Fibroblast of villous mesenchyme (primary cell): ENCODE measurements at places on chromosomes 12 and 14. TPM values are rescaled to one million over a fixed set of nuclear protein-coding genes. Genes with fewer than 3 reads are reported as not detected.

DNA sequence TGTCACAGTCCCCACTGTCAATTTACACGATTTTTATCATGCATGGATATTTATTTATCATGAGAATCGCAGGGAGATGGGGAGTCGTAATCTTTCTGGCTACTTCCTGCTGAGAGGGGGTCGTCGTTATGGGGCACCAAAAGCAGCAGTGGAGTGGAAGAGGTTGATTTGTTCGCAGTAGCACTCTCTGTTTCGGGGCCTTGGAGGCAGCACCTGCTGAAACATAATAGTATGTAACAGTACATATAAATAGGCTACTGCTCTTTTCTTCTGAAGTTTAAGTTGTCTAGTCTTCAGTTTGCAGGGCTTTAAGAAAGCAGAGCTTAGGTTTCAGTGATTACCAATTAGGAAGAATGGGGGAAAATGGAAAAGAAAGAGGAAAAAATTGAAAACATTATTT, 3.8 kb downstream of the SOAT2 start:
- no peak for DNase-seq

DNA sequence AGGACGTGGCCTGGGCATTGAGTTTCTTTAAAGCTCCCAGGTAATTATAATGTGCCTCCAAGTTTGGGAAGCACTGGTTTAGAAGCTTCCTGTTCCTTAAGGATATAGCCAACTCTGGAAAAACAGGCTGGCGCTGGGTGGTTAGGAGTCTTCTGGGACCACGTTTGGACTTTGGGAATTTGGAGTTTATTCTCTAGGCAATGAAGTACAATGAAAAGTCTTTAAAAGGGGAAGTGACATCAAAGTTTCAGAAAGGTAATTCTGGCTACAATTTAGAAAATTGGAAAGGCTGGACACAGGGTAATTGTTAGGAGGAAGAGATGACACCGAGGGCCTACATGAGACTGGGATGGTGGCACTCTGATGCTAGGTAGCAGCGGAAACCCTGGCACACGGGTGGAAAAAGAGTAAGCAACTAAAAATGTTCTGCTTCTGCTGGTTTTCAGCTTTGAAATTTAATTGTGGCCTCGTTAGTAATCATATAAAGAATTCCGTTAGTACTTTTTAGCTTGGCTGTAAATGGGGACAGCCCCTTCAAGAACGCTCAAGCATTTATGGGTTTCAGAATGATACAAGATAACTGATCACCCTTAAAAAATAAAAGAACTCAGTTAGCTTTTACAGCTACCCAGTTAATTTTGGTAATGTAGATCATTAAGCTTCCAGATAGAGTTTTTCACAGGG, 12.7 kb upstream of the DCP1B start:
- no peak for DNase-seq

GRCh38 chr12:2876431-2877046, 435 bp downstream of the FOXM1 start:
- peak; percentile 35 for DNase-seq

GRCh38 chr14:22384167-22384549, 204.9 kb downstream of the DAD1 start:
- no peak for DNase-seq

- DNase-seq: no peak
Measured at GRCh38 chr12:13536219-13536910, 339.8 kb downstream of the EMP1 start.

- no peak for DNase-seq
Measured at GRCh38 chr12:54022960-54023884, 5.0 kb upstream of the HOXC6 start.

GRCh38 chr12:121533394-121534090, 47.3 kb downstream of the KDM2B start:
- DNase-seq: no peak

GRCh38 chr12:132640936-132641335, 22.4 kb downstream of the P2RX2 start:
- no peak for DNase-seq

DNA sequence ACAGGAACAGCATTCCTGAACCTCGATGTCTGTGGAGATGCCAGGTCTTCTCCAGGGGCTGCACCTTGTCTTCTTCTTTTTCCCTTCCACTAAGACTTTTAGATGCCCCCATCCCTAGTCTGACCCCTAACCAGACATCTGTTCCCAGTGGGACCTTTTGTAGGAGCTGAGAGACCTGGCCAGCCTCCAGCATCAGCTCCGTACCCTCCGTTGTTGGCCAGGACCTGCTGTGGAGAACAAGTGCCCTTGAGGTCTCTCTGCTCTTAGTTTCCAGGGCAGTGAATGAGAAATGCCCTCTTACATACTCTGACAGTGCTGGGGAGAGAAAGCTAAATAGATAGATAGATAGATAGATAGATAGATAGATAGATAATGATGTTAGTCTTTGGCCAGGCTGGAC, 16.8 kb upstream of the SDR39U1 start:
- DNase-seq: no peak

DNA sequence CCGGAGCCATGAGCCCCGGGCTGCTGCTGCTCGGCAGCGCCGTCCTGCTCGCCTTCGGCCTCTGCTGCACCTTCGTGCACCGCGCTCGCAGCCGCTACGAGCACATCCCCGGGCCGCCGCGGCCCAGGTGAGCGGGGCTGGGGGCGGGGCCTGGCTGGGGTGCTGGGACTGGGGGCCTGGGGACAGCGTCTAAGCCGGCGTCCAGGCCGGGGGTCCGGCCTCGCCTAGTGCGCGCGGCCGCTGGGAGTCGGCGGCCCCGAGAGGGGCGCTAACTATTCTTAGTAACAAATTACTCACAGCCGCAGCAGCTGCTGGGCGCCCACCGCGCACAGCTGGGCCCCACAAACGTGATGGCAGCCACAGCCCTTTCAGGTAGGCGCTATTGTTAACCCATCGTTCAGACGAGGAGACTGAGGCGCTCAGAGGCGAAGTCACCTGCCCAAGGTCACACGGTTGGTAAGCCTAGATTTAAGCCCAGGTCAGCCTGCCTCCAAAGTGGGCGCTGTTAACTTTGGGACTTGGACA, 374 bp downstream of the CYP46A1 start:
- no peak for DNase-seq

DNA sequence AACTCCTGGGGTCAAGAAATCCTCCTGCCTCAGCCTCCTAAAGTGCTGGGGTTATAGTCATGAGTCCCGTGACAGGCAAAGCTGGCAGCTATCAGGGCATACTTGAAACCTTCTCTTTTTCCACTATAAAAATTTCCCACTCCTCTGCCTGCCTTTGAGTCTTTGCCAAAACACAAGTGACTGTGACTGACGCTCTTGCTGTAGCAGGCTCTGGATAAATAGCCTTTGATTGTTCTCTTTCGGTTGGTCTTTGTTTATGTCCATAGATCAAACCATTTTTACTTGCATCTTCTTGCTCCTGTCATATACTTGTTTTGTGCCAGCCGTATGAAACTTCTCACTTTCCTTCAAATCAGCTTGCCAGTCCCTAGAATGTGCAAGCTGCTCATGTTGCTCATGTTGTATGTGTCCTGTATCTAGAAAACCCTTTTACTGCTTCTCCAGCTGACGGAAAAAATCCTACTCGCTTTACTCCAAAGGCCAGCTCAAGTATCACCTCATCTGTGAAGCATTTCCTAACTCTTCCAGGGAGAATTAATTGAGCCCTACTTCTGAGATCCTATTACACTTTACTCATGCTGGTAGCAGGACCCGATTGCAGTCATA, 73.1 kb downstream of the RESF1 start:
- peak; percentile 44 for DNase-seq

DNA sequence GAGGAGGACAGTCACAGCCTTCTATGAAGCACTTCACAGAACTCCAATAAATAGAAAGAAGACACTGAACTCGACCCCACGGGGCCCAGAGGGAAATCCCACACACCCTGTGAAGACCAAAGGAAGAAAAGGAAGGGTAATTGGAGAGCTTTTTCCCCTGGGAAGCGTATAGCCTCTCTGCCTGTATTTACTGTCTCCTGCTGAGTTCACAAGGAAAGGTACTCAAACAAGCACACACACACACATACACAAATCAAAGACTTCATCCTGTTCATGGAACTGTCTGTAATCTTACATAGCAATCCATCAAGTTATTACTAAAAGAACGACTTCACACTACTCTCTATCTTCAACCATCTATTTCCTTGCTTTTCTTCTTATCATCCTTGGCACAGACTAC, 15.3 kb downstream of the FOXN3 start:
- DNase-seq: no peak

DNA sequence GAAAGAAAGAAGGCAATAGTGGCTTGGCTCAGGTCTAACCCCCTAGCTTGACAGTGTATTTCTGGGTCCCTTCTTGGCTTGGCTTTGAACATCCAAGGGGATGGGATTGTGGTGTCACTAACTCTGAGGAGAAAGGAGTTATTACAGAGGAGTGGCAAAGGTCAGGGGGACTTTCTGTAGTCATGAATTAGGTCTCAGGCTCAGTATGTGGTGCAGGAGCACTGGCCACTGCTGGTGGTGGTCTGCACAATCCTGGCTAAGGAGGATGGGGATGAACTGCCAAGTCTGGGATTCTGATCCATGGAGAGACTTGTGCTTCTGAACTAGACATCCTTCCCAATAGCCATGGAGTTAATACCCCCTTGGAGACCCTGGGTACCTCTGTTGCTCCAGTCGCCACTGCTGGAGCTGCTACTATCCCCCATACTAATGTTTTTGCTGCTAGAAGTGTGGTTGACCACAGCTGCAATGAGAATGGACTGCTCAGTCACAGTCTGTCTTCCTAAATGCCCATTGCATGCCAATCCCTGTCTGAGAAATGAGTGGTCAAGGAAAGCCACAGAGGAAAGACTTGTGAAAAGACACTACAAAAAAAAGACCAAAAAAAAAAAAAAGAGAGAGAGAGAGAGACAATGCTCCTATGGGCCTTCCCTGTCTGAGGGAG, 32.5 kb downstream of the KRT76 start:
- DNase-seq: no peak

GRCh38 chr12:21980544-21980943, 39.3 kb upstream of the ABCC9 start:
- DNase-seq: no peak

DNA sequence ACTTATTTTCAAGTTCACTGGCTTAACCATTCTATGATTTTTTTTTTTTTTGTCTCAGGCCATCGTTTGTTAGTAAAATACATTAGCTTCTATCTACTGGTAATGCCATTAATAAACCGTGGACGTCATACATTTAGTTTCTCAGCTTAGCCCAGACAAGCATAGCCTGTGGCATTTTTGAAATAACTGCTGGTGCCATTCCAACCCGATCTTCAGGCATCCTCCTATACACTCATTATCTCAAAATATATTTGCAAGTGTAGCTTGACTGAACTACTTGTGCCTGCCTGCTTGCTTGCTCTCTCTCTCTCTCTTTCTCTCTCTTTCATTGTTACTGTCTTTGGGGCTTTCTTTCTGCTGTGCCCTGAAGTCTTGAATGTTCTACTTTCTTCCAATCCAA, 12.7 kb upstream of the MBIP start:
- no peak for DNase-seq

- DNase-seq: no peak
Measured at GRCh38 chr12:4539167-4539870, 629 bp downstream of the RAD51AP1 start.

GRCh38 chr12:103518899-103519298, 23.1 kb upstream of the C12orf42 start:
- DNase-seq: no peak

DNA sequence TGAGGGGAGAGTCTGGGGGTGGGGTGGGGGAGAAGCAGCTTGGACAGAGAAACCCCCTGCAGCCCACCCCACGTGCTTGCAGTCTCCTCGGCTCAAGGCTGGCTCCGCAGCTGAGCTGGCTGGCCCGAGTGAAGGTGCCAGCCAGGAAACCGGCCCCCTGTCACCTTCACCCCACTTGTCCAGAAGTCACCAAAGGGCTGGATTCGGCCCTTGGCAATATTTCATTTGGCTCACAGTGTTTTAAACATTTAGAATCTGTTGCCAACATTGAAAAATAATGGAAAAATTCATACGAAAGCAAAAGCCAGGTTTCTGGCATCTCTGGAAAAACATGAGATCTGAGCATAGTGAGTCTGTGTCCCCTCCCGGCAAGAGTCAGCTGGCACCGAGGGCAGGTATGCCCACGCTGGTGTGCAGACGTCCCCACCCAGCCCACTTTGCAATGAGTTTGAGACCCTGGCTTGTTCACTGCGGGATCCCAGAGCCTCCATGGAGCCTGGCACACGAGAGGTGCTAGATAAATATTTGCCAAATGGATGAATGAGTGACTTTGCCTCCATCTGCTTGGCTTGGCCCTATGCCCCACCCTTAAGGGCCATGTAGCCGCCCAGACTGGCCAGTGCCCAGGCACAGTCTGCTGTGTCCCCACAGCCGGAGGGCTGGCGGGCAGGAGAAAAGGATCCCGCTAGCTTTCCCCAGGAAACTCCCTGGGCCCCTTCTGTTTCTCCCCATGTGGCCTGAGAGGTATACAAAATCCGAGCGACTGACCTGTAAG, 18.2 kb downstream of the MSI1 start:
- no peak for DNase-seq

- DNase-seq: no peak
Measured at GRCh38 chr12:79682593-79682992, 8.2 kb downstream of the PAWR start.

DNA sequence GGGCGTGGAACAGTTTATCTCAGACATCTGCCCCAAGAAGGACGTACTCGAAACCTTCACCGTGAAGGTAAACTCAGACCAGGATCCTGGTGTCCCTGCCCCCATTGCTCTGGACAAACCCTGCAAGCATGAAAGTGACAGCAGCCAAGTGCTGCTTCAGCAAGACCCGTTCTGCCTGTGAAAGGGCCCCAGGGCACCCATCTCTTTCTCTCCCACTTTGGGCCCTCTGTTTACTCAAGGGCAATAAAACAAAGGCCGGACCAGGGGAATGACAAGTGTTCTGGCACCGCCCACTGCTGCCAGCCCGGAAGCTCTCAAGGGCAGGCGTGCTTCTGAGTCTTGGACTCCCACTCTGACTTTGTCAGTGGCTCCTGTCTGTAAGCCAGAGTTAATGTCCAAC, 35.3 kb downstream of the CD9 start:
- DNase-seq: no peak

GRCh38 chr12:7075518-7075917, 15.0 kb downstream of the C1S start:
- peak; percentile 64 for DNase-seq

GRCh38 chr14:59870277-59871165, at the start of gene RTN1:
Gene RTN1 (minus strand): TSS chr14:59870776. CDS start chr14:59870630, 146 bp downstream.
- peak; percentile 35 for DNase-seq

- DNase-seq: no peak
Measured at GRCh38 chr12:30930238-30930637, 3.7 kb downstream of the TSPAN11 start.

DCN gene
- total RNA-seq: 125 and 258 TPM in 2 replicates

KRT72 gene
- total RNA-seq: not detected in 2 replicates

DDX24 gene
- total RNA-seq: 92.1 and 128 TPM in 2 replicates

TAS2R8 gene
- 0.32 and 0.43 TPM in 2 replicates for total RNA-seq

CCDC88C gene
- under 0.01 and 0.32 TPM in 2 replicates for total RNA-seq

VASH1 gene
- 3.9 and 5.8 TPM in 2 replicates for total RNA-seq

DNAAF2 gene
- total RNA-seq: 8.4 and 11.7 TPM in 2 replicates

FOXG1 gene
- under 0.01 TPM in 1 of 2 replicates, not detected in the other for total RNA-seq

TSPAN8 gene
- 0.43 TPM in 1 of 2 replicates, not detected in the other for total RNA-seq

HHIPL1 gene
- 3.9 TPM in 2 replicates for total RNA-seq

MAP3K9 gene
- under 0.01 and 0.43 TPM in 2 replicates for total RNA-seq

FAM90A1 gene
- total RNA-seq: under 0.01 TPM in 1 of 2 replicates, not detected in the other

DDX51 gene
- total RNA-seq: 8.2 and 11.3 TPM in 2 replicates

MUCL1 gene
- total RNA-seq: not detected in 2 replicates
